Activated naive CD8-positive, alpha-beta T cell treated with anti-CD3 and anti-CD28 coated beads for 36 hours (primary cell): ENCODE measurements at places on chromosomes 2 and 18. TPM values are rescaled to one million over a fixed set of nuclear protein-coding genes. Genes with fewer than 3 reads are reported as not detected.

DNA sequence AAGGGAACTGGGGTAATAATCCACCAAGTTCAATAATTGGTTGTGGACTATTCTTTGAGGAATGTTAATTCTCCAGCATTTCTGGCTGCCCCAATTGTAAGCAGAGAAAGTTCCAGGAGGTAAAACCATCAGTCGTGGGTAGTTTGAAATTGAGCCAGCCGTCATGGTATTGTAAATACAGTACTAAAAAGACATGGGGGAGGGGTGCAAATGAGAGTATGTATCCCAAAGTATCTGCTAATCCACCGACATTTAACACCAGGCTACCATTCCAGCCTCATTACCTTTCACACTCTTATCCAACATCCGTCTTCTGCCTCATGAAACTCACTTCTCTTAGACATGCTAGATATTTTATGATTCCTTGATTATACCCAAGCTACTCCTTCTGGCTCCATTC, 507.9 kb downstream of the ERBB4 start:
- no peak for DNase-seq
- H3K4me3 ChIP-seq, result no peak overlapping the region
- H3K36me3 ChIP-seq, result no peaks in the 10 kb centered on the region
- no peaks in the 10 kb centered on the region for H3K27me3 ChIP-seq
- no peak overlapping the region for H3K27ac ChIP-seq

- DNase-seq, result no peak
- H3K4me1 ChIP-seq, result no peaks in the 10 kb centered on the region
- H3K27me3 ChIP-seq, result no peaks in the 10 kb centered on the region
- no peak overlapping the region for H3K27ac ChIP-seq
- H3K36me3 ChIP-seq, result peaks cover 2% of the 10 kb centered on the region
Measured at GRCh38 chr18:79884294-79884962, 67.0 kb downstream of the SLC66A2 start.

DNA sequence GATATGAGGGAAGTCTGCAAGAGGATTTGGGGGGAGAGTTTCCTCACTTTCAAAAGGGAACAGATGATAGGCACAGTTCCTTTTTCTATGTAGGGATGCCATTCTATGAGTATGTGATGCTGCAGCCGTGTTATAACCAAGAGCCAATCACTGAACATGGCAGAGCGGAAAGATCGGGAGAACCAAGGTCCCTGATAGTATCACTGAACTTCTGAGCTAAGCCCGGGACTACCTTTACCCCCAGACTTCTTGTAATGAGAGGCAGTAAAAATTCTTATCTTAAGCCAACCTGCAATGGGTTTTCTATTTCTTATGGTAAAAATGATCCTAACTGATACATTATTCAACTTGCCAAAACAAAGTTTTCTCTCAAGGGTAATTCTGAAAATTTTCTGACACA, 21.6 kb upstream of the SLC1A4 start:
- H3K27ac ChIP-seq, result no peak overlapping the region
- H3K4me1 ChIP-seq, result peaks cover 3% of the 10 kb centered on the region
- no peaks in the 10 kb centered on the region for H3K27me3 ChIP-seq
- DNase-seq, result no peak
- no peaks in the 10 kb centered on the region for H3K36me3 ChIP-seq
- no peak overlapping the region for H3K4me3 ChIP-seq

Gene LOXL3
- 1.9 TPM for total RNA-seq

Gene PPM1G
- 176 TPM for total RNA-seq

Gene C2orf80
- total RNA-seq, result not detected

Gene PCBP1
- 455 TPM for total RNA-seq
